ENCODE measurements at places on chromosomes 6 and 20.

DNA sequence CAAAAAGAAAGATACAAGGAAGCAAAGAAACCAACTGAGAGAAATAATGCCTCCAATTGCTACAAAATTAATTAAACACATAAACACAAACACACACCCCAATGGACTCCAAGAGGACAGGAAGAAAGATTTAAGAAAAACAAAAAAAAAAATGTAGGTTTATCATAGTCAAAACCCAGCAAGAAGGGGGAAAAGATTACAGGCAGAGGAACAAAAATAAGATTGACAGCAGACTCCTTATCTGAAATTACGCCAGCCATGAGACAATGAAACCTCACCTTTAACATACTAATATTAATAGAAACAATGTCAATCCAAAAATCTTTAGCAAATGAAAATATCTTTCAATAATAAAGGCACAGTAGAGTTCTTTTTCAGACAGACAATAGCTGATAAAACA lies 155.8 kb downstream of the RNGTT start:
- no peak for DNase-seq

- no peak for DNase-seq
Measured at GRCh38 chr6:52186480-52186879, 305 bp downstream of the IL17A start.

DNA sequence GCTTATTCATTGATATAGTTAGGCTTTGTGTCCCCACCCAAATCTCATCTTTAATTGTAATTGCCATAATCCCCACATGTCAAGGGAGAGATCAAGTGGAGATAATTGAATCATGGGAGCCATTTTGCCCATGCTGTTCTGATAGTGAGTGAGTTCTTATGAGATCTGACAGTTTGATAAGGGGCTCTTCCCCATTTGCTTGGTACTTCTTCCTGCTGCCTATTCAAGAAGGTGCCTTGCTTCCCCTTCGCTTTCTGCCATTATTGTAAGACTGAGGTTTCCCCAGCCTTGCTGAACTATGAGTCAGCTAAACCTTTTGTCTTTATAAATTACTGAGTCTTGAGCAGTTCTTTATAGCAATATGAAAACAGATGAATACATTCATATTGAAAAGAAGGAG lies 45.6 kb downstream of the CENPW start:
- DNase-seq: no peak

GRCh38 chr6:165640806-165641205 lies 22.2 kb downstream of the PDE10A start:
- no peak for DNase-seq

DNA sequence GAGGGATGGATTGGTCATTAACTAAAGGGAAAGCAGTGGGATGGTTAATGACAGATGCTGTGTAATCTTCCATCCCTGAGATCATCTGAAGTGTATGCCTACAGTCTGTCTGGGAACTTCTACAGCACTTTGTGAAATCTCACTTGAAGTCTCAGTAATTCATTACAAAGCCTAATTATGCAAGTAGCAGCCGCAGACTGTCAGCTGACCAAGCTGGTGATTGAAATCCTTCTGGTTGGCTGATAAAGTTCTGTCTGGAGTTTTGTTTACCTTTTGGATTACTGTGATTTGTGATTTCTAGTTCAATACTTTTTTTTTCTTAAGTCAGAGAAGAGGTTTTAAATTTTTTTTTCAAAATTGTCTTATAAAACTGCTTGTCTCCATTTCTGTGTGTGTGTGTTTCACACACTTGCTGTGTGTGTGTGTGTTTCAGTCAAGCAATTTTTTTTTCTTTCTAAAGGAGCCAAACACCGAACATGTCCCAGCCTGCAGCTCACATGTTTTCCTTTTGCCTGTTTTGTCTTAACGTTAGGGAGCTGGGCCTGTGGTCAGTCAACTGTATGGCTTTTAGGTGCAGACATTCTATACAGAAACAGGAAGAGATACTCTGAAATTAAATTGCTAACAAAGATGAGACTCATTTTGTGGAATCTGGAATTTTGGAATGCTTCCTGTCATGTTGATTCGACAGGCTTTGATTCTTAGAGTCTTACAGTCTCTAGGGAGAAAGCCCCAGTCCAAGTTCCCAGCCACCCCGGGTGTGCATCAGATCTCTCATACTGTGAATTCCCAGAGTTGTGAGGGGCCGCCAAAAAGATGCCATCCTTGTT lies 28.5 kb upstream of the ADGRF4 start:
- DNase-seq: no peak
